ENCODE measurements at places on chromosomes 13 and 19.

GRCh38 chr13:23572836-23573235 is 2.6 kb downstream of the TNFRSF19 start:
- DNase-seq: no peak

DNA sequence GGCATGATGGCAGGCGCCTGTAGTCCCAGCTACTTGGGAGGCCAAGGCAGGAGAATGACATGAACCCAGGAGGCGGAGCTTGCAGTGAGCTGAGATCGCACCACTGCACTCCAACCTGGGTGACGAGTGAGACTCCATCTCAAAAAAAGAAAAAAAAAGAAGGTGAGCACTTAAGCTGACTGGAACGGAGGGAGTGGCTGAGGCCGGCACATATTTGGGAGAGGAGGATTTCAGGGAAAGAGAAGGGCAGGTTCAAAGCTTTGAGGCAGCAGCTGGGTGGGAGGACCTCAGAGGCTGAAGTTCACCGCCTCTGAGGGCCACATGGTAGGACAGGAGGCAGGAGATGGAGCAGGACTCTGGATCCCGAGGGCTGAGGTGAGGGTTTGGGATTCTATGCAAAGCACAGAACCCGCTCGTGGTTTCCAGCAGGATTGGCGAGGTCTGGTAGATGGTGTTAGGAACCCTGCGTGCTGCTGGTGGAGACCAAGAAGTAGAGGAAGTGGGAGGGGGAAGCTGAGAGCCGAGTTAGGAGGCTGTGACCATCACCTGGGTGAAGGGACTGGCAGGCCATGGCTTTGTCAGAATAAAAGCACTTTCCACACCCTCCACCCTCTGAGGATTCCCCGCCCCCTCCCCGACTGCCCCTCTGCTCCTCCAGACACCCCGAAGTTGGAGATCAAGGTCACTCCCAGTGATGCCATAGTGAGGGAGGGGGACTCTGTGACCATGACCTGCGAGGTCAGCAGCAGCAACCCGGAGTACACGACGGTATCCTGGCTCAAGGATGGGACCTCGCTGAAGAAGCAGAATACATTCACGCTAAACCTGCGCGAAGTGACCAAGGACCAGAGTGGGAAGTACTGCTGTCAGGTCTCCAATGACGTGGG is 8.4 kb downstream of the CD22 start:
- peak; percentile 8 for DNase-seq

- DNase-seq: no peak
Observed at GRCh38 chr13:73081256-73081915, 22.6 kb downstream of the KLF5 start.

- no peak for DNase-seq
Observed at GRCh38 chr13:32430018-32430747, 2.3 kb upstream of the N4BP2L1 start.

- no peak for DNase-seq
Observed at GRCh38 chr13:101965096-101965495, 436.8 kb downstream of the FGF14 start.

GRCh38 chr13:47289567-47289966 is 392.7 kb upstream of the HTR2A start:
- no peak for DNase-seq

- DNase-seq: peak; percentile 71
Observed at GRCh38 chr19:16698914-16699313, 20.7 kb upstream of the NWD1 start.

DNA sequence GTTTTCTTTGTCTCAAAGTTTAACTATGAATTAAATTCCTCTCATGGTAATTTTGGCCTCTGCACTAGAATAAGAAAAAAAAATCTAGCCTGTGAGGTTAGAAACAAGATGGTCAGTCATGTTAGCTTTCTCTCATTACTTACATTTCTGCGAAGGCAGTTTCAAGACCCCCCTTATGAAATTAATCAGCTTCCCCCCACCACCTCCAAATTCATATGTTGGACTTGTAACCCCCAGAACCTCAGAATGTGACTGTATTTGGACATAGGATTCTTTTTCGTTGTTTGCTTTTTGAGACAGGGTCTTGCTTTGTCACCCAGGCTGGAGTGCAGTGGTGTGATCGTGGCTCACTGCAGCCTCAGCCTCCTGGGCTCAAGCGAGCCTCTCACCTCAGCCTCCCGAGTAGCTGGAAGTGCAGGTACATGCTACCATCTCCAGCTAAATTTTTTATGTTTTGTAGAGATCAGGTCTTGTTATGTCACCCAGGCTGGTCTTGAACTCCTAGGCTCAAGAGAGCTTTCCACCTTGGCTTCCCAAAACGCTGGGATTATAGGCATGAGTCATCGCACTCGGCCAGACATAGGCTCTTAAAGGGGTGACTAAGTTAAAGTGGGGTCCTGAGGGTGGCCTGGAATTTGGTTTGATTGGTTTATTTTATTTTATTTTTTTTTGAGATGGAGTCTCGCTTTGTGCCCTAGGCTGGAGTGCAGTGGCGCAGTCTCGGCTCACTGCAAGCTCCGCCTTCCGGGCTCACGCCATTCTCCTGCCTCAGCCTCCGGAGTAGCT is 1.4 kb downstream of the PLA2G4C start:
- no peak for DNase-seq

DNA sequence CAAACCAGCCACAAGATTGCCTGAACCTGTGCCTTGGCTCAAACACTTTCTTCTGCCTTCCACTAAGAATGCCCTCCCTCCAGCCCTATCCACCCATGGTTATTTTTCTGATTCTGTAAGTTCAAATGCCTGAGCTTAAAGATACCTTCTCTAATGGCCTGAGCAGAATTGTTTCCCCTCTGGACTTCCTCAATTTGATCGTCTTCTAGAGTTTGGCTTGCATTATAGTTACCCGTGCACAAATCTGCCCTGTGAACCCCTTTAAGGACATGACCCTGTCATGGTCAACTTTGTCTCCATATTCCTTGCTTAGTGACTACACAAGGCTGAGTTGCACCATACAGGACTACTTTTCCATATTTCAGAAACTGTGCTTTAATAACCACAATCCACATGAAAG is 481.0 kb downstream of the FOXO1 start:
- DNase-seq: no peak

- DNase-seq: no peak
Observed at GRCh38 chr13:34672631-34673030, 269.4 kb upstream of the NBEA start.

GRCh38 chr13:72039126-72039525 is 172.1 kb upstream of the DACH1 start:
- DNase-seq: no peak

DNA sequence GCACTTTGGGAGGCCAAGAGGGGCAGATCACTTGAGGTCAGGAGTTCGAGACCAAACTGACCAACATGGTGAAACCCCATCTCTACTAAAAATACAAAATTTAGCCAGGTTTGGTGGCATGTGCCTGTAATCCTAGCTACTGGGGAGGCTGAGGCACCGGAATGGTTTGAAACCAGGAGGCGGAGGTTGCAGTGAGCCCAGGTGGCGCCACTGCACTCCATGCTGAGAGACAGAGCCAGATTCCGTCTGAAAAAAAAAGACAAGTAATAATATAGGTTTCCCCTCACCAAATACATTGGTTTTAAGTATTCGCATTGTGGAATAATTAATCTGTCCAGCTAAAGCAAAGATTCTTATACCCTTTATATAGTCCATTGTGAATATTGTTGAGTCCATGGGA is 1544.6 kb downstream of the OLFM4 start:
- DNase-seq: no peak

- no peak for DNase-seq
Observed at GRCh38 chr13:30024125-30024865, 173.9 kb upstream of the UBL3 start.

GRCh38 chr19:44644402-44645016 is 799 bp downstream of the PVR start:
- no peak for DNase-seq

DNA sequence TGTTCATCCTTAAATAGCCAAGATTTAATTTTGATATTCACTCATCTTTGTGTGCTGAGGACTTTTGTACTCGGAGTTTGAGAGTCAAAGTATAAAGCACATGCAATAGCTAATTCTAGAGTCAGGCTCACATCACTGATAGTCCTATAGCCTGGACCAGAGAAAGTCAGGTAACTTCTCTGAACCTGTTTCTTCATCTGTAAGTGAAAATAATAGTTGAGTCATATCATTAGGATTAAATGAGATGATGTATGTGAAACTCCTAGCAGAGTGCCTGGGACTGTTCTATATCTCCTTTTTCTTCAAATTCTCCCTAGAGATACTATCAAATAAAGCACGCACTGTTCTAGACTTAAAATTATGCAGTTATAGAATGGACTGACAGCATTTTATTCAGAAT is 9.0 kb downstream of the CHAMP1 start:
- no peak for DNase-seq

- DNase-seq: no peak
Observed at GRCh38 chr19:48600679-48601417, 5.7 kb upstream of the SPACA4 start.

DNA sequence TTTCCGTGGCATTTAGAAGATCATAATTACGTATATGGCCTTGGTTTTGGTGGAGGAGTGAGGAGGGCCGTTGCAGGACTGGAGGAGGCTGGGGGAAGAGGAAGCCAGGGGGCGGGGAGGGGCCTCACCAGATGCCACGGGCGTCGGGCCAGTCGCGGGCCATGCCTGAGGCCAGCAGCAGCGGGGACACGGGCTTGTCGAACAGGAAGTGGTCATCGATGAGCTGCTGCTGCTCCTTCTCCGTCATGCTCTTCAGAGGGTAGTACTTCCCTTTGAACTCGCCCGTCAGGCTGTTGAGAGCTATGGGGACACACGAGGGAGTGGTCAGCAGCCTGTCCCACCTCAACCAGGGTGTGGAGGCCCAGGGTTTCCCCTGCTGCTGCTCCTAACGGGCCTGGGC is 11.1 kb downstream of the CKM start:
- DNase-seq: peak; percentile 55

GRCh38 chr13:112561478-112561877 is 26.5 kb downstream of the TUBGCP3 start:
- no peak for DNase-seq

- DNase-seq: no peak
Observed at GRCh38 chr19:35490364-35490763, at the start of gene KRTDAP. Gene KRTDAP (minus strand): TSS chr19:35490464. CDS start chr19:35490442, 22 bp downstream.

DNA sequence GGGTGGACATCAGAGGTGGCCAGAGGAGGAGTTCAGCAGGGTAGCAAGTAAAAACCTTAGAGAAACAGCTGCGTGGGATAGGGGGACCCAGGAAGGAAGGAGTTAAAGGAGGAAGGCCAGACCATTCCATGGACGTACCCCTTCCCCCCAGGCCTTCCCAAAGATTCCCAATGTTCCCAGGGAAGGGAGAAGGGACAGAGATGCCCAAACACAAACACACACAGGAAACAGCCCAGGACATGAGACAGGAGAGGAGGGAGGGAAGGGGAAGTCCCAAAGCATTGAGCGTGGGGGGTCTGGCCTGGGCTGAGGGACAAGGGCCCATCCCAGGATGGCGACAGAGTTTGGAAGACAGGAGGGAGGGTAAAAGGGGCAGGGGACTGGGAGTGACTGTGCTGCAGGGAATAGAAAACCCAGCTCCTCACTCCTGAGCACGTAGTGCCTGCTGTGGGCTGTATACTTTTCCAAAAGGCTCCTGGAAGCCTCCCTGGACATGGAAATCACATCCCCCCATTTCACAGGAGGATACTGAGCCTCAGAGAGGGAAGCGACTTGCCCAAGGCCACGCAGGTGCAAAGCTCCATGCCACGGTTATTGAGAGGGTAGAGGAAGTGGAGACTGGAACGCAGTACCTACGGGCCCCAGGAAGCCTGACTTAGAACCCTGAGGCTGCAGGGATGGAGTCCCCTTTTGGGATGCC is 1.1 kb downstream of the SYDE1 start:
- no peak for DNase-seq

DNA sequence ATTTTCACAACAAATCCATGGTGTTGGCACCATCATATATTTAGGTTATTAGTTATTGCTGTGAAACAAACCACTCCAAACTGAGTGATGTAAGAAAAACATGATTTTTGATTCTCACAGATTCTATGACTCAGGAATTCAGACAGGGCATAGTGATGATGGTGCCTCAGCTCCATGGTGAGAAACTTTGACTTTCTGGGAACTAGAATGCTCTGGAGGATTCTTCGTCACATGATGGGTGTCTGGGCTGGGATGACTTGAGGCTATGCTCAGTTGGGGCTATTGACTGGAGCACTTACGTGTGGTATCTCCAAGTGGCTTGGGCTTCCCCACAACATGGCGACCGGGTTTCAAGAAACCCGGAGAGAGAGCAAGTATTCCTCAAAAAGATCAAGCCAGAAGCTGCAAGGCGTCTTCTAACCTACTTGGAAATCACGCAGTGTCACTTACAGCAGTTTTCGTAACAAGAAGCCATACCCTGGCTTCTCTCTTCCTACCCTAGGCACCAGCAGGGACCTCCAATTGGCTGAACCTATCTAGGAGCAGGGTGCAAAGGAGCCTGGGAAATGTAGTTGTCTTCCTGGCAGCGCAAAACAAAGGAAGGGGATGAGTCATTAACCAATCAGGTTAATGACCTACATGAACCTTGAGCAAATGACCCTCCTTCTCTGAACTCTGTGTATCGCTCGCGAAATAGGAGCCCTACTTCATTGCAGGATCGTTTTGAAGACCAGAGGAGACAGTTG is 22.4 kb downstream of the VAV1 start:
- DNase-seq: no peak
